ENCODE measurements at places on chromosomes 5 and 9. TPM values are rescaled to one million over a fixed set of nuclear protein-coding genes. Genes with fewer than 3 reads are reported as not detected.

The IL5 gene
- polyA plus RNA-seq: 0.53 TPM

The SPINK13 gene
- 1.1 TPM for polyA plus RNA-seq

The GABRB2 gene
- polyA plus RNA-seq: 2.5 TPM

The SOX30 gene
- polyA plus RNA-seq: 0.50 TPM

The WHRN gene
- polyA plus RNA-seq: 12.4 TPM

The IFNA13 gene
- polyA plus RNA-seq: not detected

The SLC46A2 gene
- 0.12 TPM for polyA plus RNA-seq

The SLIT3 gene
- polyA plus RNA-seq: 51.5 TPM

The TRAF1 gene
- 7.1 TPM for polyA plus RNA-seq

The ECSCR gene
- 21.9 TPM for polyA plus RNA-seq

The PNPLA7 gene
- polyA plus RNA-seq: 3.7 TPM

The HTR4 gene
- not detected for polyA plus RNA-seq

The CCDC192 gene
- polyA plus RNA-seq: 1.5 TPM

The SOHLH1 gene
- not detected for polyA plus RNA-seq

The CNTLN gene
- 14.4 TPM for polyA plus RNA-seq

The WDR38 gene
- polyA plus RNA-seq: 0.22 TPM

The DMRT2 gene
- polyA plus RNA-seq: 2.0 TPM

The GMCL2 gene
- polyA plus RNA-seq: not detected

The SLC25A2 gene
- polyA plus RNA-seq: 0.23 TPM

The SLC1A1 gene
- polyA plus RNA-seq: 20.7 TPM

The SLC6A3 gene
- polyA plus RNA-seq: 0.60 TPM

The PRUNE2 gene
- polyA plus RNA-seq: 16.4 TPM

The PRSS3 gene
- 3.6 TPM for polyA plus RNA-seq

The CETN3 gene
- polyA plus RNA-seq: 79.0 TPM

The TAF11L5 gene
- polyA plus RNA-seq: not detected

The ENG gene
- polyA plus RNA-seq: 53.5 TPM

The C9orf40 gene
- 6.4 TPM for polyA plus RNA-seq

The CFAP90 gene
- polyA plus RNA-seq: 4.5 TPM

The TMEM8B gene
- 27.7 TPM for polyA plus RNA-seq

The CANX gene
- 563 TPM for polyA plus RNA-seq

The F12 gene
- 14.6 TPM for polyA plus RNA-seq

Data from left kidney (tissue), 8 donors.